ENCODE measurements at places on chromosomes 12 and 14. TPM values are rescaled to one million over a fixed set of nuclear protein-coding genes. Genes with fewer than 3 reads are reported as not detected.

DNA sequence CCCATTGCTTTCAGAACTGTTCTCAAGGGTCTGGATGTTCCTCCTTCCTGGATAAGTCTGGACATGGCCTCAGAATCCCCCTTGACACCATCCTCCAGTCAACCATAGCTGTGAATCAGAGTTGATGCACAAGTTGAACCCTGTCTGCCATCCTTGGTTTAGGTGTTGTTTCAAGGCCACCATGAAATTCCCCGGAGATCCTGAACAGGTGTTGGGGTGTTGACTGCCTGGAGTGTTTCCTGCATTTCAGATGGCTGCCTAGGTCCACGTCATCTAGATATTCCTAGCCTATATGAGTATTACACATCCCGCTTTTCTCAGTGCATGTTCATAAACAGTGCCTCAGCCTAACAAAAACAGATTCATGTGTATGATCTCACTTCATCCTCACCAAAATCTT, 86.7 kb upstream of the PWP1 start:
- no peak for DNase-seq

GRCh38 chr14:102901633-102902032, 20.8 kb upstream of the AMN start:
- DNase-seq: no peak

DNA sequence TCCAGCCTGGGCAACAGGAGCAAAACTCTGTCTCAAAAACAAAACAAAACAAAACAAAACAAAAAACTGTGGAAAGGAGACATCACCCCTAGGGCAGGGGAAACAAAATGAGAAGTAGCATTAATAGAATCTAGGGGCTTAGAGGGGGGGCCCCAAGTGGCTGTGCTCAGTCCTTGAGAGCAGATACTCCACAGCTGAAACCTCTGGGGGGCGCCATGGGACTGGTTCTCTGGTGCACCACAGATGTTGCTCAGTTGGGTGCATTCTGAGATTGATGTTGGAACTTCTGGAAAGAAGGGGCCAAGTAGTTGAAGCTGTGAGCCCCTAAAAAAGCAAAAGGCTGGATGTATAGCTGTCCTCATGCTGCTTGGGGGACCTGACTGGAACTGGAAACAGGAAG, 11.8 kb upstream of the SYNE2 start:
- peak; percentile 42 for DNase-seq

GRCh38 chr12:105272152-105272551, 36.2 kb upstream of the APPL2 start:
- DNase-seq: no peak

RNASE4 gene
- total RNA-seq: 22.2 TPM

SALL2 gene
- 3.9 TPM for total RNA-seq

SMCO2 gene
- total RNA-seq: 0.54 TPM

TSPAN11 gene
- 0.79 TPM for total RNA-seq

GPX2 gene
- not detected for total RNA-seq

ITPR2 gene
- total RNA-seq: 14.1 TPM

ASCL1 gene
- total RNA-seq: not detected

JDP2 gene
- 12.2 TPM for total RNA-seq

All from heart left ventricle (tissue), 16 donors.